ENCODE measurements at places on chromosomes 6 and 20. TPM values are rescaled to one million over a fixed set of nuclear protein-coding genes. Genes with fewer than 3 reads are reported as not detected.

DNA sequence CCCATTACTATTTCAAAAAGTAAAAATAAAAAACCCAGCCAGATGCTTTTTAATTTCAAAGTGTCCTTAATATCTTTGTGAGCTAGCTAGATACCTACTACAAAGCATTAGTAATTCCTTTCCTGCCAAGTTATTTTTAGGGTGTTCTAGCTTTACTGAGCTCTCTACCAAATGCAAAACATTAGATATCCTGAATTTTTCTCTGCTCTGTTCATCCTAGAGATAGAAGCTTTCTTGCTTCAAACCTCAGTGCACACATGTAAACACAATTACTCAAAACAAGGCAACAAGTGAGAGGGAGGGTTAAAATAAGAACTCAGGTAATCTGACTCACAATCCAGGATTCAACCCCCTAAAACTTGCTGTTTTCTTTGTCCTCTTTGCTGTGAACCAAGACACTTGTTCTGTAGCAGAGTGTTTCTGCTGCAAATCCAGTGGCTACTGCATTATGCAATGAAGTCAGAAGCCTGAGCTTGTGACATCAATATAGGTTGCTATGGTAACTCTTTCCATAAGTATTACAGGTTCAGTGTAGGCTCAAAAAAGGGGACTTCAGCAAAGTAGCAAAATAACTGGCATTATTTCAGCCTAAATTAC is 72.6 kb upstream of the STXBP5 start:
- DNase-seq: no peak

GRCh38 chr6:17393892-17394631 is 667 bp downstream of the CAP2 start:
- DNase-seq: no peak

- no peak for DNase-seq
Observed at GRCh38 chr6:26025047-26025893, 62.0 kb upstream of the HFE start.

DNA sequence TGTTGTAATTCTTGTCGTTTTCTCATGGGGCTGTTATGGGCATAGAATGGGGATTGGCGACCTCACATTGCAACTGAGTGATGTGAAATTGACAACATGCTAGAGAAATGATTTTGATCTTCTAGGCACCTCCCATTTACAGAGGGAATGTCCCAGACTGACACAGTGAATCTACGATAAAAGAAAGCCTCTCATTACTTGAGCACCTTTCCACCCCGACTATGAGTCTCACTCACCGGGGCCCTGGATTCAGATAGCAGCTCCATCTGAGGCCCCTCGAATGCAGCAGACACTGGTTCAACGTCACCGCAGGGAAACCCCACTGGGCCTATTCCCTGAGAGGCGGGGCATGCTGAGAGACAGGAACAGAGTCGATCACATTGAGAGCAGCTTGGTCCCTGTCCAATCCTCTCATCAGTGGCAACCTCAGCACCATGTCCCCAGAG is 49.1 kb downstream of the NFATC2 start:
- no peak for DNase-seq

GRCh38 chr6:111777357-111777756 is 95.9 kb downstream of the FYN start:
- DNase-seq: no peak

DNA sequence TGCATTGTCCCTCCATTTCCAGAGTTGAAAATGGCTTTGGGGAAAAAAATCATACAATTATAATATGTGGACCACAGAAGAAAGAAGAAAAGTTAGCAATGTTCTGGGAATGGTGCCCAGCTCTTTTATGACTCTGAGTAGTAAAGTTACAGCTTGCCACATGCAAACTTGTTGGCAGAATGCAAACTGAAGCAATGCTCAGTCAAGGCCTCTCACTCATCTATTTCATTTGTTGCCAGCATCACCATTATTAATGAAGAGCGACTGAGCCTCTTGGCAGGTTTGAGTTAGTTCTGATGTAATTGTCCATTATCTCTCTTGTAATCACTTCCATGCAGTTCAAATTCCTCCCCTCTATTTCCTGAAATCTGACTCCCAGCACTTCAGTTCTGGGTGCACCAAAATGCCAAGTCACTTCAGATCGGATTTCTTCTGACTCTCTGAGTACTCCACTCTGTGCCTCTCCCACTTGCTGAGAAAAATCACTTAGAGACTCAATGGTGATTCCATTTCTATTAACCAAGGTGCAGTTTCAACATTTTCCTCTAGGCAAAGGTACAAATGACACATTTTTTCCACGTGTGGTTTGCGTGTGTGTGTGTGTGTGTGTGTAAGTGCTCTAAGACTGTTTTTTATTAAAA is 154.4 kb upstream of the STMND1 start:
- peak; percentile 90 for DNase-seq

DNA sequence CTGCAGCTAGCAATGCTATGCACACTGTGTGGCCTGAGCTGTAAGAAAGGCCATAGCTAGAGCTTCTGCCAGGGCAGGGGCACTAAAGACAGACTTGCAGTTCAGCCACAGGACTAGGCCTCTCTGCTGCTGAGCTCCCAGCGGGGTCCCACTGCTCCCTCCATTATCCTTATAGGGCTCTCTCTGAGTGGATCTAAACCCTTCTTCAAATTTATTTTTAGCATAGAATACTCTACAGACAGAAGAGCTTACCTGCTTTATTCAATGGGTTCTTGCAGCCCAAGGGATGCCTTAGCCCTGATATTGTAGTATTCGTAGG is 100.9 kb upstream of the MLN start:
- no peak for DNase-seq

DNA sequence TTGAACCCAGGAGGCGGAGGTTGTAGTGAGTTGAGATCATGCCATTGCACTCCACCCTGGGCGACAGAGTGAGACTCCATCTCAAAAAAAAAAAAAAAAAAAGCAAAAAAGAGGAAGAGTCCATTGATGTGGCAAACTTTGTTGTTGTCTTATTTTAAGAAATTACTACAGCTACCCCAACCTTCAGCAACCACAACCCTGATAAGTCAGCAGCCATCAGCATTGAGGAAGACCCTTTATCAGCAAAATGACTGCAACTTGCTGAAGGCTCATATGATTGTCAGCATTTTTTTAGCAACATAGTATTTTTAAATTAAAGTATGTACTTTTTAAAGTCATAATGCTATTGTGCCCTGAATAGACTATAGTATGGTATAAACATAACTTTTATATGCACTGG is 48.8 kb downstream of the ZFP64 start:
- no peak for DNase-seq

DNA sequence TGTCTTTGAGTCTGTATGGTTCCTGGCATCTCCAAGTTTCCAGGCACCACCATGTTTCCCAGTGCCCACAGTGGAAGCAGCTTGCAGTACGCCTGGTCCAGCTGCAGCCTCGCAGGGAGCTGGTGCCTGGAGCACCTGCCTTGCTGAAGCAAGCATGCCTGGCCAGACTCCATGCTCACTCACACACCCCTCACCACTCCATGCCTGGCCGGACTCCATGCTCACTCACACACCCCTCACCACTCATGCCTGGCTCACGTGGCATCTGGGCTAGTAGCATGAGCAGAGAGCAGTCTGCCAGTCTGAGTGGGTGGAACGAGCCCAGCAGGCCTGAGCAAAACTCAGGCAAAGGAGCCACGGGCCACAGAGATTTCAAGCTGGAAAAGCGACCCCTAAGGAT is 214.3 kb downstream of the TFAP2C start:
- no peak for DNase-seq

DNA sequence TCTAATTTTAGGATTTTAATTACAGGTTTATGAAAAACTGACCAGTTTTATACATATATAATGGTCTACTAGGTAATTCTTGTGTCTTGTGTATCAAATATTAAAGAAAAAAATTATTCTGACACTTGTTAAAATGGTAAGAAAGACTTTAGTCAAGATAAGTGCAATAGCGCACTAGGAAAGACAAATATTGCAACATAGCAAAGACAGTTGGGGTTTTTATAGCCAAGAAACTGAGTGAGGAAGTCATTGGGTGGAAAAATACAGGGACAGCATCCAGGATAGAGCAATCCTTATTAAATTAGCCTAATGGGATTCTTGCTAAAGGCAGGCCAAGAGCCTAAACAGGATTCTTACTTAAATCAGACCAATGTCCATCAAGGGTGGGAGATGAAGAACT is 71.1 kb downstream of the ROS1 start:
- DNase-seq: no peak

- no peak for DNase-seq
Observed at GRCh38 chr20:5065166-5065878, 54.4 kb downstream of the PCNA start.

GRCh38 chr6:10613077-10613476 is 81.3 kb downstream of the C6orf52 start:
- DNase-seq: no peak

GRCh38 chr20:48236000-48236970 is 451.0 kb upstream of the SULF2 start:
- DNase-seq: peak; percentile 44

DNA sequence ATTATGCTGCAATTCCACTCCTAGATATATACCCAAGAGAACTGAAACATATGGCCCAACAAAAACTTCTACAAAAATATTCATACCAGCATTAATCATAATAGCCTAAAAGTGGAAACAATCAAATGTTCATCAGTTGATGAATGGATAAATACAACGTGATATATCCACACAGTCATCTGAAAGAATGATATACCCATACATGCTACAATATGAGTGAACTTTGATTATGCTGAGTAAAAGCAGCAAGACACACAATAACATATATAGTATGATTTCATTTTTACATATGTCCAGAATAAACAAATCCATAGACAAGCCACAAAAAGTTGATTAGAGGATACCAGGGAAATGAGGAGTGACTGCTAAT is 30.7 kb downstream of the CDK19 start:
- DNase-seq: no peak

- no peak for DNase-seq
Observed at GRCh38 chr6:161257793-161258457, 15.9 kb downstream of the AGPAT4 start.

DNA sequence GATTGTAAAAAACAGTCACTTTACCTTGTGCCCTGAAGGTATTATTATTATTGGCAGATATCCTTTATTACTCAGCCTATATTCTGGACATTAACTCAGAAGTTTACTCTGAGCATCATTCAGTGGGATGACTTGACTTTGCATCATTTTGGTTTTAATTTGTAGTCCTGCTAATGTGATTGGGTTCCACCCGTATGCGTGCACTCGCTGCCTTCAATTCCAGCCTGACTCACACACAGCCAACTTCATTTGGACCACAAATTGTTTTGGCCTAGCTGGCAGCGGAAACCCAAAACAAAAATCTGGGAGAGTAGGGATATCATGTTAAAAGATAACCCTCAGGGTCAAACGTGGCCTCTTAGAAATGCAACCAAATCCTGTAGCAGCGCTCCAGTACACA is 704.4 kb upstream of the SLC35B3 start:
- DNase-seq: no peak

DNA sequence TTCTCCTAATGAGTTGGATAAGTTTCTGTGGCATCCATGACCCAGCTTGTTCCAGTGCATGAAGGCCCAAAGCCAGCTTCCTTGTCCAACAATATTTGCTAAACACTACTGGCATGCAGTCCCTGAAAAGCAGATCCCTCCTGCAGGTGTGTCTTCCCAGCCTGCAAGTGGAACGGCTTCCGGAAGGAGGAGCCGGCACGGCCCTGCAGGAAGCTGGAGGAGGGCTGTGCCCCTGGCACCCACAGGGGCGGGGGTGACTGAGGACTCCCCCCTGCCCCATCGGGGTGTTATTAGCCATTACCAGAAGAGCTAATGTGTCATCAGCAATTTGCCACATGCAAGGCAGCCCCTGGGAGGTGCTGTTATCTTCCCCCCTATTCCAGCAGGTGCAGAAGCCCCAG is 27.4 kb downstream of the NPEPL1 start:
- DNase-seq: no peak

DNA sequence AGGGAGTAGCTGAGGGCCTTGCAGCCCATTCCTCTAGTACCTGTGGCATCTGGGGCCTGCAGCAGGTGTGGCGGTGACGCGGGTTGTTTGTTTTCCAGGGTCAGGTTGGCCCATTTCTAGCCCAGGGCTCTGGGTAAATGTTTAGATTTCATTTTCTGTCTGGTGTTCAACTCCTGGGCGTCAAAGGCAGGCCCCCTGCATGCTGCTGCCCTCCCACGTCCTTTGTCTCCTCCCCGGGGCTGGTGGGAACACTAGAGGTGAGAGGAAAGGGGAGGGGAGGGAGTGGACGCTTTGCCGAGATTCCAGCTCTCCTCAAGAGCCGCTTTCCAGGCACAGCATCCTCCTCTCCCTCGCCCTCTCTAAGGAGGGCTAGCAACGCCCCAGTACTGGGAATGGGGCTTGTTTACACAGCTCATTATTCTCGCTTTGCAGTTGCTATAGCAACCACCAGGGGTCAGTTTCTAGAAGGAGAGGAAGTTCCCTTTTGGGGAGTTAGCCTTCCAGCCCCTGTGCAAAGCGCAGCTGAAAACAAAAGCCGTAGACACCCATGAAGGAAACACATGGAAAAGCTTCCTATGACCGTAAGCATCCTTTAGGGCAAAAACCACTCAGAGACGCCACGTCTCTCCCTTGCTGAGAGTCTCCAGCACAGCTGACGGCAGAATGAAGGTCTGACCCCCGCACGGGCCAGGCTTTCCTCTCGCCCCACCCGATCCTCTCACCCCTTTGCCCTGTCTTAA is 170.6 kb downstream of the LY86 start:
- DNase-seq: peak; percentile 67

Gene KLC4
- 27.6 TPM for polyA plus RNA-seq

Gene LRRN4
- polyA plus RNA-seq: 0.19 TPM

Gene HEY2
- polyA plus RNA-seq: 11.0 TPM

Gene SRMS
- not detected for polyA plus RNA-seq

Gene PPIL6
- 5.2 TPM for polyA plus RNA-seq

Gene C20orf144
- polyA plus RNA-seq: 0.19 TPM

Gene TMEM217
- 0.71 TPM for polyA plus RNA-seq

Gene APOM
- polyA plus RNA-seq: 4.3 TPM

Gene BMP5
- 11.1 TPM for polyA plus RNA-seq

Gene GMPR
- 66.8 TPM for polyA plus RNA-seq

Gene CAGE1
- polyA plus RNA-seq: 0.10 TPM

Gene SERPINB1
- 12.8 TPM for polyA plus RNA-seq

Gene AGPAT4
- 9.8 TPM for polyA plus RNA-seq

Gene FBXO9
- 72.6 TPM for polyA plus RNA-seq

Gene CALHM4
- polyA plus RNA-seq: not detected

All from forelimb muscle (tissue), 1 donor.